ENCODE measurements at places on chromosomes 16 and 17.

DNA sequence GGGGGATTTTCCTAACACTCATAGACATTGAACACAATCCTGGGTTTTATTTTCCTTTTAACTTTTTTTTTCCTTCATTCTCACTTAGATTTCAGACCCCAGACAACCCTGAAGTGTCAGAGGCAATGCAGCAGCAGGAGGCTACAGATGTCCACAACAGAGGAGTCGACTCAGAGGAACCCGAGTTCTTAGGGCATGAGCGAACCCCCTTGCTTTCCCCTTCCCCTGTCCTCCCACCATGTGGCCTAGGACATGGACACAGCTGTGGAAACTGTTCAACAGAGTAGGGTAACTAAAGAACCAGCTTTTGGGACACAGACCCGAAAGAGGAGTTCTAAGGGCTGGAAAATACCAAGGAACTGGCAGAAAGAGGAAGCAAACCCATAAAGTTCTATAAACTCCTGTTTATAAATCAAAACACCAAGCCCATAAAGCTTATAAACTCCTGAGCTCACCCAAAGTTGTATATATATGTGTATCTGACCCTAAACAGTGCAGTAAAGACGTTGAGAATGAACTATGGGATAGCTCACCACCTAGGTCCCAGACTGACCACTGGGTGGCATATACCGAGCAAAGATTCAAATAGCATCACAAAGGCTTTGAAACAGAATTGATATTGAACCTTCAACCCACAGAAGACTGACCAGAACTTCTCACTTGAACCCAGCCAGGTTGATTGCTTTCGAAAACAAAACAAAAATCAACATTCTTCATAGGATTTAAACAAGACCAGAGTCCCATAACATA is 33.9 kb downstream of the CMTM4 start:
- no peak for DNase-seq

DNA sequence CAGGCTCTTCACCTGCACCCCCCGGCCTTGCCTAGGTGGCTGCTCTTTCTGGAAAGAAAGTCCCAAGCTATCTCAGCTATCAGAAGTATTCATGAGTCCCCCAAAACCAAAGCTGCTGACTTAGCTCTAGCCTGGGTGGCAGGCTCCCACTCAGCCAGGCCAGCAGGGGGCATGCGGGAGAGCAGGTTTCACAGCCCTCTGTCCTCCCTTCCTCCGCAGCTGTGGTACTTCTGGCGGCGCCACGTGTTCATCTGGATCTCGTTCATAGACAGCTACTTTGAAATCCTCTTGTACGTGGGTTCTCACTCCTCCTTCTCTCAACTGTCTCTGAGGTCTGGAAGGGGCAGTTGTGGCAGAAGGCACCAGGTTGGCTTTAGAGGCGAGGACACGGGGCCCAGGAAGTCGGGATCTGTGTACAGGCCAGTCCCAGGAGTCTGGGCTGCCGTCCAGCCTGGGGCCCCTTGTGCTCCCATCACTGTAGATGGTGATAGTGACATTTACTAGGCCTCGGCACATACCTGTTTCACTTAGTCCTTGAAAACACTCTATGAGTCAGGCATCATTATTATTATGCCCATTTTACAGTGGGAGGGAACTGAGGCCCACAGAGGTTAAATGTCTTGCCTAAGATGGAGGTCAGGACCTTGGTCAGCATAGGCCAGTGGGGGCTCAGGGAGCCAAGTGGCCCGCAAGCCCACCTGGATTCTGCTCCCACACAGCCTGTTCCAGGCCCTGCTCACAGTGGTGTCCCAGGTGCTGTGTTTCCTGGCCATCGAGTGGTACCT is 12.9 kb downstream of the TRPV2 start:
- no peak for DNase-seq

GRCh38 chr16:67086822-67087221 is 22.9 kb upstream of the PHAF1 start:
- no peak for DNase-seq

- no peak for DNase-seq
Measured at GRCh38 chr17:31738996-31739699, 119.9 kb downstream of the COPRS start.

DNA sequence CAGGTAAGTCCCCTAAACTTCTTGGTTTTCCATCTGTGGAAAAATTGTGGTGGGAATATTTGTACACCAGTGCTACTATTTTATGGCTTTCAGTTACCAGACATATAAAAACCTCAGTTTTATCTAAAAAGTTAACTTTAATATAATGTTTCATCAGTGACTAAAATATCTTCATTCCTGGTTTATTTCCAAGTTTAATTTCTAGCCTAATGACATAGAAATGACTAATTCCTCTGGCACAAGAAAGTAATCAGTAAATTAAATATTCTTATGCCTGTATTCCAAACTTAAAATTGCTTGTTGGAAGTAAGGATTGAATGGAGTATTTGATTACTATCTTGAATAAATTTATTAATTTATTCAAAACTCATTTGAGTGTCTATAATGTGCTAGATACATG is 757.0 kb downstream of the CDH11 start:
- no peak for DNase-seq

DNA sequence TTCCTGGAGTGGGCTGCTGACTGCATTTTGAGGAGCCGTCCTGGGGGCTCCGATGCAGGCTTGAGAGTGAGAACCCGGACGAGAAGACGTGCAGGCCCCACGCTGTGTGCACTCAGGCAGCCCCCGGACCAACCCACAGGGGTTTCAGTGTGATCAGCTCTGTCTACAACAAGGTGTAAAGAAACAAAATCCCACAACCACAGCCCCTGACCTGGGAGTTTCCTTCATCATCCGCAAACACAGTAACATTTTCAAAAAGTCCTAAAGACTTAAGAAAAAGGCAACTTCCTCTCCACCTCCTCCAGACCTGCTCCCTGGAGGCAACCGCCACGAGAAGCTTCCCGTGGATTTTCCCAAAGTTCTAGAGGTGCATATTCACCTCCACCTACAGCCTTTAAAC is 15.4 kb upstream of the MEAK7 start:
- no peak for DNase-seq

DNA sequence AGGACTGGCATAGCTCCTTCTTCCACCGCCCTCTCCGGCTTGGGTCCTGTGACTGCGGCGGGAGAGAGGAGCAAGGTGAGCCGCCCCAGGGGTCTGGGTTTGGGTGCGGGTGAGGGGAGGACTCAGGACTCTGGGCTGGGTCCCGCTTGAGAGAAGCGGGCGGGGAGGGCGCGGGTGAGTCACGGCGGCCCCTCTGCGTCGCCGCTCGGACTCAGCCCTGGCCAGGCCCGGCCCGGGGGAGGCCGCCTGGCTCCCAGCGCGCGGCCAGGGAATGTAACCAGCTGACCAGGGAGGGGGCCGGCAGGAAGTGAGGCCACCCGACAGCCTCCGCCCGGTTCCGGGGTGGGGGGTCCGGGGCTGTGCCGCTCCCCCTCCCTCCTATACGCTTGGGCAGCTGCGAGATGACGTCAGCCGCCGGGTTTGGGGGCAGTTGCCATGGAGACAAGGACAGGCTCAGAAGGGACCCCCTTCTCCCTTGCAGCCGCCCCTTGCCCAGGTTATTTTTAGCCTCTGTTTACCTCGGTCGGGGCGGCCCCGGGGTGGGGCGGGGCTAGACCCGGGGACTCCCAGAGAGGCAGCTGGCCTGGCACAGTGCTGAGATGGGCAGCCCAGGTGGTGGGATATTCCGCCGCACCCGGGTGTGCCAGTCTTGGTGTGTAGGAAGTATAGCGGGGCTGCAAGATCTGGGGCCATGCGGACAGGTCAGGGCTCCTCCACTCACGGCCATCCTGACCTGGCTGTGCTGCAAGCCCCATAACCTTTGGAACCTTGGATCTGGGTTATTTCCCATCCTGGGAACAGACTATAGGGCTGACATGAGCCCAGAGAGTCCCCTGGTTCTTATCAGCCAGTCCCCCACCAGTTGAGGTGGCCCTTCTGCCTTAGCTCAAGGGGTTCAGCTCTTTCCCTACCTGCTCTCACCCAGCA is 1.6 kb downstream of the RIPOR1 start:
- DNase-seq, result no peak

GRCh38 chr17:17663160-17664063 is 17.8 kb upstream of the RAI1 start:
- DNase-seq, result peak; percentile 74

DNA sequence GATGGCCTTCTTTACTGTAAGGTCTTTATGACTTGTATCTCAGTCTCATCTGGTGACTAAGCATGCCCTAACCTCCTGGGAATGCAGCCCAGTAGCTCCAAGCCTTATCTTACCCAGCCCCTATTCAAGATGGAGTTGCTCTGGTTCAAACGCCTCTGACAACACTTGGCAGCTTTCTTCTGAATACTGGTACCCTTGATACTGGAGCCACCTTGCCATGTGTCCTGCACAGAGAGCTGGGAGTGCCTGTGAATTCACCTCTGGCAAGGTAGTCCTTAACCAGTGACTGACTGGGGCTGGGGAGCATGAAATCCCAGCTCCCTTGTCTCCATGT is 17.2 kb downstream of the NUDT7 start:
- DNase-seq, result no peak

DNA sequence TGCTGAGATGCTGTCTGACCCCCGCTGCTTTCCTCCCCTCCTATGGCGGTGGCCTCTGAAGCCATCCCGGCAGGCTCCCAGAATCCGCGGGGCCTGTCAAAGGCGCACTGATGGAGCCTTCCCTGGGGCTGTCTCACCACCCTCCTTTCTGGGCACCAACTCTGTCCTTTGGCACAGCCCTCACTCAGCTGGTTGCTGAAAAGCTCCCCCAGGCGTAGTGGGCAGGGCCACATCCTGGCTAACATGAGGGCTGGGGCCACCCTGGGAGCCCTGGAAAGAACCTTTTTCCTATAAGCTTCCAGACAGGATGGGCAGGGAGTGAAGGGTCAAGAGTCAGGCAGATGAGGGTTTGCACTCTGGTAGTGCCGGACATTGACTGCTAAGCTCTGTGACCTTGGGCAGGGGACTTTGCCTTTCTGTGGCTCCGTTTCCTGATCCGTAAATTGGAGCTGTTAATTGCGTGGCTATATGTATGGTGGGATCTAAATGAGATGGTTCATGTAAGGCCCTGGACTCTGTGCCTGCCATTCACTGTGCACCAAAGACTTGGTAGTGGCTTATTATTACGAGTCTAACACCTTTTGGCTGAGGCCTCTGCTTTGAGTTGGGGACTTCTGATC is 27.6 kb upstream of the LASP1NB start:
- no peak for DNase-seq
